ENCODE measurements at places on chromosomes 3 and 15.

DNA sequence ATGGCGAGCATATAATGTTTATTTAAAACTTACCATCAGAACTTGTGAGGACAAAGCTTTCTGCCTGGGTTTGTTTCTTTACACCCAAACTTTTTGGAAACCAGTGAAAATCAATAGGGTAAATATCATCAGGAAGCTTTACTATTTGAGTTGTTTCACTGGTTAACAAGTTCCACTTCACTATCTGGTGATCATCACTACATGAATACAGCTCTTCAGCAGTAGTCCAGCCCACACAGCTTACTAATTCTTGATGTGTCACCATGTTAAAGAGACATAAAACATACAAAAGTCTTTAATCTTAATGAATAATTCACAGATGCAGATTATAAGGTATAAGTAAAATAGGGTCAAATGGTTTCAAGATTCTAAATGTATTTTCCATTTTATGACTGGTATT lies 17.6 kb downstream of the IFT80 start:
- DNase-seq, result no peak

GRCh38 chr15:48393645-48394506 lies 62.6 kb downstream of the DUT start:
- no peak for DNase-seq

DNA sequence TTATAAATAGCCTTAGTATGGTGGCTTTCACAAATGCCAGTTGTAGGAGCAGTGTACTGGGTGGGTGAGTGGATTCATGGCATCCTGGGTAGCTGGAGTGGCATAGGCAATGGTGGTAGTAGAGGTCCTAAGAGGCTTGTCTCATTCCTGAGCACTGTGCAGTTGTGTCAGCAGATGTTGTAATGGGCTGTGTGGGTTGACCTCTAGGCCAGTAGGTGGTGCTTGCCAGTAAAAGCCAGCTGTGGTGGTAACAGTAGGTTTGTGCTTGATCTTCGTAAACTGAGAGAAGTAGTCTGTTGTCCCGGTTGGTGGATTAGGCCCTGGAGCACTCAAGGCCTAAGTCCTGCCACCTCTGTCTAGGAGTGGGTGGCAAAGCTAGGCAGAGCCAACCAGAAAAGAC lies 149.7 kb upstream of the SUCLG2 start:
- no peak for DNase-seq

DNA sequence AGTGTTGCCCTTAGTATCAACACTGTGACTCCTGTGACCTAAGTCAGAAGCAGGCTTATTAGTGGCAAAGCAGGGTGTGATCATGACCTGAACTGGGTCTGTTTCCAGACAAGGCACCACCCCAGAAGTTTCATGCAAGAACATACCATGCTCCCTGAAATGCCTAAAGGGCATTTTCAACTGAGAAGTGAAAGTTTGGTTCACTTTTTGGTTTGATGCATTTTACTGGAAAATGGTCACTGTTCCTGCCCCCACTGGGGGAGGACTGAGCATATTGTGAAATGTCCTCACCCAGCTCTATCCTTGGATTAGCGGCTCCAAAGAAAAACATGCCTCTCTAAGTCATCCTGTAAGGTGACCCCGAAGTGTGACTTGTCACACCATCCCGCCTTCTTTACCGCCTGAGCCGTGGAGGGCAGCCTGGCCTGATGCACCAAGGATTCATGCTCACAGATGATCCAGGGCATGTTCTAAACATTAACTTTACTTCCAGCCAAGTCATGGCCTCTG lies 3.1 kb upstream of the FAM240A start:
- no peak for DNase-seq

GRCh38 chr3:130846181-130846580 lies 47.7 kb upstream of the ATP2C1 start:
- no peak for DNase-seq
